Dermis blood vessel endothelial cell (primary cell): ENCODE measurements at places on chromosomes 7 and 10.

GRCh38 chr10:131429942-131430341 is 118.4 kb upstream of the TCERG1L start:
- no peak for DNase-seq

DNA sequence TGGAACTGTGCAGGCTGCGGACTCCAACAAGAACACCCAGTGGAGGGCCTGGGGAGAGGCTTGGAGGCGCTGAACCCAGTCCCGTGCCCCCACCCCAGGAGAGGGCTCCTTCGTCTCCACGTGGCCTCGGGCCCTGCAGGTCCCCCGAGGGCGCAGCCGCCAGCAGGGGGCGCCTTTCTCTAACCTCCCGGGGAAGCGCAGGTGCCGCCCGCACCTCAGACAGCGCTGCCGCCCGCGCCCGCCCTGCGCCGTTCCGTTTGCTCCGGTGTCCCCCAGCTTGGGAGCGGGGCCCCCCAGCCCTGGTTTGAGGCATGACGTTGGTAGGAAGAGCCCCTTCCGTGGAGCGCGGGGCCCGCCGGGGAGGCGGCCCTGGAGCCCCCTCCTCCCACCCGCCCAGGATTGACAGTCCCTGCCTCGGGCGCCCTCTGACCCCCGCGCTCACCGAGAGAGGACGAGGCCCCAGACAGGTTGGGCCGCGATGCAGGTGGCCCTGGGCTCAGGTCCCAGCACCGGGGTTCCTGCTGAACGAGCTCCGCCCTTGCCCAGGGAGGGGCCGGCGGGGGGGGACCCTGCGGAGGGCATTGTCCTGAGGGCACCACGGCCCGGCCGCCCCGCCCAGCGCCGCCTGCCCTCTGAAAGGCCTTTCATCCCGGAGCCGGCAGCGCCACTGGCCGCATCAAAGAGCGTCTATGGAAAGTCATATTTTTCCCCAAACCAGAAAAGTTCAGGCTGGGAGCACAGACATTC is 42.8 kb downstream of the FOXL3 start:
- DNase-seq, result peak; percentile 88

GRCh38 chr10:126972635-126973414 is 67.6 kb downstream of the DOCK1 start:
- DNase-seq, result peak; percentile 86

DNA sequence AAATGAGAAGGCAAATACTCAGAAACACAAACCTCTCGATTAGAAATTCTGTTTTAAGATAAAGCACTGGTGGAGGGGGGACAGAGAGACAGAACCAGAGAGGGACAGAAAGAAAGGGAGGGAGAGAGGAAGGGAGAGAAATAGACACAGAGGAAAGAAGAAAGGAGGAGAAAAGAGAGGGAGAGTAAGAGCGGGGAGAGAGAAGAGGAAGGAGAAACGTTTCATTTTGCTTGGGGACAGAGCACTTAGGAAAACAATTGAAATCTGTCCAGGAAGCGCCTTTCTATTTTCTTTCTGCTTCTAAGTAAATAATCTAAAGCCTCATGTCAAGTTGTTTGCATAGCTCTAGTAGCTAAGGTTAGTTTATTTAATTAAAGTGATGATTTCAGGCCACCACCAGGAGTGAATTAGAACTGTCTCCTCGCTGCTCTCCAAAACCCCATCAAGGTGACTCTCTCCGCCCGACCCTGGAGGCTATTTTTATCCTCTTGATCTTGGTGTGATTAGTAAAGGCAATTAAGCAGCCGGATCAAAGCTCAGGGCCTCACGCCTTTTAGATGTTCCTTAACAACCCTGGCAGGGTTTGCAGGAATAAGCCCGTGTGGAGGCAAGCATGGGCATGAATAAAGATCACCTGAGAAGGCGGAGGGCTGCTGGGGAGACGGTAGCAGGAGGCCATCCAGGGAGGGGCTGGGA is 73.4 kb upstream of the INSIG1 start:
- no peak for DNase-seq

DNA sequence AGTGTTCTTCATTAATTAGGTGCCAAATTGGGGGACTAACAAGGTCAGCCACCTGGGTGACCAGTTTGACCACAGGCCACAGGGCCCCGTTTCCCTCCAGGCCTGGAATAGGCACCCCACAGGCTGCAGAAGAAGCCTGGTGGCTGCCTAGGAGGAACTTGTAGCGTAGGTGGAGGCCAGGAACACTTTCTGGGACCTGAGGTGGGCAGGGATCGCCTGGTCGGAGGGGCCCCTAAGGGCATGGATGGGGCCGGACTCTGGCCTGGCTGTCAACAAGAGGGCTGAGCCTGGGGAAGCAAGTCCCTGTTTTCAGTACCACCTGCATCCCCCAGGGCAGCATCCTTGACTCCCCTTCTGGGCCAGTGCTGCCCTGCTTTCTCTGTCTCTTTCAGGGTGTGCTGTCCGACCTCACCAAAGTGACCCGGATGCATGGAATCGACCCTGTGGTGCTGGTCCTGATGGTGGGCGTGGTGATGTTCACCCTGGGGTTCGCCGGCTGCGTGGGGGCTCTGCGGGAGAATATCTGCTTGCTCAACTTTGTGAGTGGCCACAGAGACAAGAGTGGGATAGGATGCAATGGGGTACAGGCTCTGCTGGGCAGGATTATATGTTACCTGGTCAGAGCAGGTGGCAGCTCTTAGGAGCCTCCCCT is 30.7 kb upstream of the SH2D4B start:
- DNase-seq, result no peak

GRCh38 chr10:3766046-3766756 is 18.8 kb downstream of the KLF6 start:
- DNase-seq, result peak; percentile 52

- DNase-seq, result no peak
Observed at GRCh38 chr10:5620223-5620721, 46.1 kb downstream of the ASB13 start.

DNA sequence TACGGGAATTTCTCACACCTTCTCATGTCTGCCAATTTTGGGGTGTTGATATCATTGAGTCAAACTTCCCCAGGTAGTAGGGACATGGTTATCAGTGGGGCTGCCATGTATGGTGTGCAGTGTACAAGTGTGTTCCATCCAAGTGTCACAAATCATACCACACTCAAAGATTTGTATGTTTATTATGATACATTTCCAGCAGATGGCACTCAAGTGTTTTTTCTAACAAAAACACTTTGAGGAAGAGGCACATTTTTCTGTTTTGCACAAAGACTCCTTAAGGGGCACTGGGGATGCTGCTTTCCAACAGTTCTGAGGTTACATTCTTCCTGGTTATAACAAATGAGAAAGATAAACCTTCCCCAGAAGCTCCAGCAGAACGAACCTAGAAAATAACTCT is 414.5 kb downstream of the REEP3 start:
- peak; percentile 7 for DNase-seq

DNA sequence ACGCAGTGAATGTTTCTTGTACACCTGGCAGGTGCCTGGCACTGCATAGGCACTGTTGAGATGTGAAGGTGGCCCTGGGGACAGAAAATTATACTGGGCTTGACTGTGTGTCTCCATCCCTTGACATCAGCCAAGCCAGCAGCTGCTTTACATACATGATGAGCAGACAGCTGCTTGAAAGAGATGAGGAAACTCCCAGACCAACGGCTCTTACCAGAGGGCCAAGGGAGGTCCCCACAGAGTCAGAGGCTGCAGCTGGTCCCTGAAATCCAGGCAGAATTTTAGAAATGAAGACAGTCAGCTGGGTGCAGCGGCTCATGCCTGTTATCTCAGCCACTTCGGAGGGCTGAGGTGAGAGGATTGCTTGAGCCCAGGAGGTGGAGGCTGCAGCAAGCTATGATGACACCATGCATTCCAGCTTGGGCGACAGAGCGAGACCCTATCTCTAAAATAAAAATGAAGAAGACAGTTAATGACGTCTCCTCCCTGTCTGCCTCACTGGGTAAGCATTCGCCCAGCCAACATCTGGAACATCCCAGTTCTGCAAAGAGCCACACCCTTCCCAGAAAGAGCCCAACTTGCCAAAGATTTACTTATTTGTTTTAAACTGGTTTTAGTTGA is 17.6 kb downstream of the LIMK1 start:
- DNase-seq, result no peak

- no peak for DNase-seq
Observed at GRCh38 chr10:76209135-76209534, 777.7 kb downstream of the LRMDA start.

GRCh38 chr10:123043409-123043925 is 34.7 kb downstream of the ACADSB start:
- peak; percentile 79 for DNase-seq

- peak; percentile 44 for DNase-seq
Observed at GRCh38 chr10:27743012-27743876, 2.4 kb downstream of the MKX start.

- no peak for DNase-seq
Observed at GRCh38 chr10:97765201-97765600, 6.6 kb downstream of the SFRP5 start.

DNA sequence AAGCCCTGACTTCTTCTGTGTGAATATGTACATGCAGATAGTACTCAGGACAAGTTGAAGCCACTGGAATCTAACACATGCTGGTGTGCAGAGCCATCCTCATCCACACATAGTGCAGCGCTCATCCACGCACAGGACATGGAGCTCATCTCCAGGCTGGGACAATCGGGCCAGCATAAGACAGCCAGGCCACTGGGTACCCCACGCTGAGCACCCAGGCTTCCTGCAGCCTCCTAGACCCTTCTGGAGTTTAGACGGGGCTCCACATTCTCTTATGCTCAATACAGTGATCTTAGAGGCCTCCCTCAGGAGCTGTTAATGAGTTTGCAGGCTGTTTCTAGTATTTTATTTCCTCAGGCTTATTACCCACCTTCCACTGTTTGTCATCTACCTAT is 238.9 kb downstream of the TNS3 start:
- DNase-seq, result no peak

DNA sequence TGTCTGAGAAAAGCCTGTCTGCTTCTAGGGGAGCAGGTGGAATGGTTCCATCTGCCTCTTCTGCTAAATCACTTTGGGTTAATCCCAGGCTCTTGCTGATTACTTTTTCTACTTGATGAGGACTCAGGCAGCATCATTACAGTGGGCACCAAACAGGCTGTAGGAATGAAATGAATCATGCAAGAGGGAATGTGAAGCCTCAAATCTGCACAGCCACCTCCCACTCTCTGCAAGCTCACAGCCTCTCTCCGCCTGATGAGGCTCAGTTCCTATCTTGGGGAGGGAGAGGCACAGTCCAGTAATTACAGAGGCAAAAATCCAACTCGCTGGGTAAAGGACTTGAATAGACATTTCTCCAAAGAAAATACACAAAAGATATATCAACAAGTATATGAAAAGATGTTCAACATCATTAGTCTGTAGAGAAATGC is 34.0 kb downstream of the HSPA12A start:
- DNase-seq, result no peak

GRCh38 chr10:79482304-79482703 is 30.0 kb upstream of the EIF5AL1 start:
- no peak for DNase-seq

GRCh38 chr10:78397786-78398185 is 364.1 kb downstream of the RPS24 start:
- no peak for DNase-seq

DNA sequence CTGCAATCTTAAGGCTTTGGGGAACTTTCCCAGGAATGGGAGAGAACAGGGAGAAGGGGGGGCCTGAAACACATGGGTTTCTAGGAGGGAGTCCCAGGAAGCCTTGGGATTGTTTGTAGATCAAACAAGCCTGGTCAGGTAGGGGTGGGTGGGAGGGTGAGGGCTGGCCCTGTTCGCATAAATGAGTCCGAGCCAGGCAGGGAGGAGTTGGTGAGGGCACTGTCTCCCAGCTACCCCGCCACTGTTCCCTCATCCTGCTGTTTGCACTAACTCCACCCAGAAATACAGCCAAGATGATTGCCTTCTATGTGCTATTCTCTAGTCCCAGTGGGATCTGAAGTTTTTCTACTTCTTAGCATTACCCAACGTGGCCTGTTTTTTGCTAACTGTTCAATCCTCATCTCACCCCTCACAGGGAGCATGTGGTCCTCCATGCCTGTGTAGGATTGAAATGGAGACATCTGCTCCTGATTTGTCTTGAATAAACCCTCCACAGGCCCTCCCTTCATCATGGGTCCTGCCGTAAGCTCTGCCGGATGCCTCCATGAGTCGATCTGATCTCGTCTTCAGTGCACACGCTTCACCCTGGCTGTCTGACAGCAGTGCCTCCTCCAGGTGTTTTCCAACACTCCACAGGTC is 257.0 kb downstream of the COBL start:
- no peak for DNase-seq

GRCh38 chr7:38630720-38631673 is at the start of gene AMPH:
AMPH (minus strand) TSS chr7:38631373; CDS start chr7:38631351, 22 bp downstream.
- DNase-seq, result peak; percentile 19

DNA sequence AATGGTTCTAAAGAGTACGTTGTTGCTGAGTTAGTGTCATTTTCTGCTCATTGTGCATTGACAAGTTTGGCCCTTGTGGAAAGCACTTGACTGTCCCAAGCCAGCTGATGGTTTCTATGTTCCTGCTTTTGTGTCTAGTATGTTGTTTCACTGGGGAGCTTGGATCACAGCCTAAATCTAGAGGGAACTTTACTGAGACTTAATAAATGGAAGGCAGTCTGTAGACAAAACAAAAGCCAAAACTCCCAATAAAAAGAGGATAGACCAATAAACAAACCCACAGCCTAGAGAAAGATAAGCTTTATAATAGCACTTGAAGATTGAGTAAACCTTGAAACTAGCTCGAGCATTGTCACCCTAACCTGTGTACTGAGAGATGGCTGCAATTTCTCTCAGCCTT is 196.8 kb downstream of the ADRA2A start:
- no peak for DNase-seq

GRCh38 chr7:3312583-3312982 is 11.5 kb downstream of the SDK1 start:
- DNase-seq, result no peak

GRCh38 chr10:21479570-21480315 is 45.7 kb downstream of the SKIDA1 start:
- no peak for DNase-seq

GRCh38 chr7:74013539-74014272 is 14.3 kb upstream of the ELN start:
- no peak for DNase-seq

GRCh38 chr7:25559581-25560367 is 331.5 kb upstream of the NPVF start:
- no peak for DNase-seq

GRCh38 chr7:77565917-77566316 is 28.8 kb downstream of the PTPN12 start:
- DNase-seq, result no peak

DNA sequence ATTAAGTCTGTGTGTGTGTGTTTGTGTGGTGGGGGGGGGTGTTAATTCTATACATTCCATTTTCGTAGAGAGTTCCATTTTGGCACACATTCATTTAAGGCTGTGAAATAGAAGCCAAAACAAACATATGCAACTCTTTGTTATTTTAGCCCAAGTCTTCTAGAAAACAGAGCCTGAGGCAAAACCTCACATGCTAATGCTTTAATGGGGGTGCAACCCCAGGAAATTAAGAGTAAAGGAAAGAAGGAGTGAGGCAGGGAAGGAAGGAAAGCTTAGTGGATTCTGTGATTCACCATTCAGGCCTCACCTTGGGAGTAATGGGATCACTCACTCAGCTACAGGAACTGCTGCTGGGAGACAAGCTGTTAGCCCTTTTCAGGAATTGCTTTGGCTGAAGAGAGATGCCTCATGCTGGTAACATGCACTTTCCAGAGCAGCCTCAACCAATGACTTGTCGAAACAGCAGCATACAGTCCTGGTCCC is 73.0 kb upstream of the CTTNBP2 start:
- no peak for DNase-seq

GRCh38 chr7:132755538-132756483 is 179.5 kb upstream of the PLXNA4 start:
- DNase-seq, result peak; percentile 8
